Activated CD4-positive, alpha-beta T cell treated with anti-CD3 and anti-CD28 coated beads, Interleukin-2, amount 50 U/mL, for 4 hours (primary cell): ENCODE measurements at places on chromosomes 16 and 17.

- no peak for DNase-seq
Observed at GRCh38 chr16:51852892-51853291, 694.1 kb downstream of the TOX3 start.

- DNase-seq, result no peak
Observed at GRCh38 chr16:14483819-14484385, 146.2 kb downstream of the PARN start.

DNA sequence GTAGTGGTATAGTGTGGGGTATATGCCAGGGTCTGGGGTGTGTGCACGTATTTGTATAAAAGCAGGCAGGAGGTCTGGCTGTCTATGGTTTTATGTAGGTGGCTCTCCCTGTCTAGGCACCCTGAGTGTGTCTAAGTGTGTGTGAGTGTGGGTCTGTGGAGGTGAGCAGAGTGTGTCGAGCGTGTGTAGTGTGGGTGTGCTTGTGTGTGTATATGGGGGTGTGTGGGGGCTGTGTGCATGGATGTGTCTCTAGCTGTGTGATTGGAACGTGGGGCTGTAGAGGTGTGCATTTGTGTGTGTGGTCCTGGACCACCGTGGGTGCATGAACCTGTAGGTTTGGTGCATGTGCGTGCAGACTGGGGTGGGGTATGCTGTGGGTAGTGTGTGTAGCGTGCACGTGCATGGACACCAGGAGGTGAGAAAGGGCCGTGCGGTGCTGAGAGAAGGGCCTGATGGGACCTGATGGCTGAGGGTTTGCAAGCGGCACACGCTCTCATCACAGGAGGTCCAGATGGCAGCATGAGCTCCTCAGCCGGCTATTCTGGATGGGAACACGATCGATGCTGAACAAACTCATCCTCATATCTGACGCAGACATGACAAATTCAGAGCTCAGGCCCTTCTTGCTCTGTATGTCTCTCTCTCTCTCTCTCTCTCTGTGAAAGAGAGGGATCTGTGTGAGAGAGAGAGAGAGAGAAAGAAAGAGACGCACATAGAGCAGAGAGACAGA, 27.7 kb downstream of the SPACA3 start:
- DNase-seq, result no peak

- DNase-seq, result no peak
Observed at GRCh38 chr17:20097330-20097729, 88.2 kb downstream of the SPECC1 start.

DNA sequence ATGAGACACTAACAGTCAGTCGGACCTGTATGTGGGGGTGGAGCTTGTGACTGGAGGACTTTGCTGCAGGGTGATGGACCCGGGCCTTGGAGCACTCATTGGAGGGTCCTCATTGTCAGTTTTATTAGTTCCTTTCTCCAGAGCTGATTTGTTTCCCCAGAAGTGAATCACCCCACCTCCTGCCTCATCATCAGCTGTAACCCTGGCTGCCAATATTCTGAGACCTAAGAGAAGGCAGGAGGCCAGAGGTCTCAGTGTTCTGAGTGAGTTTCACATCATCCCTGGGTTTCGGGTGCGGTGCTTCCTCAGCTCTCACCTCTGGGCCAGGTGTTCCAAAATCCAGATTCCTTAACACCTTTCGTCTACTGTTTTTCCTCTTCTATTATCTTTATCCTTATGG, 49.9 kb upstream of the KIFC3 start:
- no peak for DNase-seq

DNA sequence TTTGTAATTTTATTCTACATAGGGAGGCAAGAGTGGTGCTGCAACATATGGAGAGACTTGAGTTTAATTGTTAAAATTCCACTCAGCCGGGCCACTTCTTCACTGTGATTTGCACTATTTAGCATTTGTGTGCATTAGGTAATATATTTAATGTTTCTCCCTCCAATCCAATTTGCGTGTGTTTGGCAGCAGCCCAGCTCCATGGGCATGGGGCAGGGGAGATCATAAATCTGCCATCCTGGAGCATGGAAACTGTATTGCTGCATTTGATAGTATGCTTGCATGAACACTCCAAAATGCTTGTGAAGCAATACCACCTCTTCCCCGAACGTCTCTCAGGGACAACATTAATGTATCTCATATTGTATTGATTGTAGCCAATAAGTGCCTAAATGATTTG, 339.1 kb upstream of the RBFOX1 start:
- DNase-seq, result no peak

- no peak for DNase-seq
Observed at GRCh38 chr16:10521681-10522274, 58.6 kb downstream of the EMP2 start.

- no peak for DNase-seq
Observed at GRCh38 chr16:12387786-12388185, 411.3 kb downstream of the SNX29 start.

DNA sequence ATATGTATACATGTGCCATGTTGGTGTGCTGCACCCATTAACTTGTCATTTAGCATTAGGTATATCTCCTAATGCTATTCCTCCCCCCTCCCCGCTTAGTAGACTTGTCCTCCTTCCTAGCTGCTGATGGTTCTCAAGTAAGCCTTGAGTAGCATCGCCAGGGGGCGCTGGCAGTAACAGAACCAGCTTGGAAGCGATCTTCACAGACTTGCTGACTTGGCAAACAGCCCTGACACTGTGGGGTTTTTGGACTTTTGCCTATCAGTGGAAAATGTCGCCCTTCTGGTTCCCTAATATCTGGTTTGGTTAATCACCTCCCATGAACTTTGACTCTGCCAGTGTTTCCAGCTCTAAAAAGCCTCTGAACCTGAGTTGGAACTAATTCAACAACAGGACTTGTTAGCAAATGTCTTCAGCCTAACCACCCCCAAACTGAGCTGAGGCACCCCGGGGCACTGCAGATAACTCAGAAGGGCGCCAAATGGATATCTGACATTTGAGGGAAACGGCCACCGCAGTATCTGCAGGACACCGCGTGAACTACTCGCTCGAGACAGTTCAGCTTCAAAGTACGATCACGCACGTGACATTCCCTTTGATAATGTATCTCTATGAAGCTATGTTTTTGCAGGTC, 15.4 kb upstream of the SPATA32 start:
- DNase-seq, result peak; percentile 92

- DNase-seq, result no peak
Observed at GRCh38 chr16:80591071-80591915, 50.5 kb downstream of the DYNLRB2 start.

- no peak for DNase-seq
Observed at GRCh38 chr16:85600078-85600477, 13.0 kb upstream of the GSE1 start.

DNA sequence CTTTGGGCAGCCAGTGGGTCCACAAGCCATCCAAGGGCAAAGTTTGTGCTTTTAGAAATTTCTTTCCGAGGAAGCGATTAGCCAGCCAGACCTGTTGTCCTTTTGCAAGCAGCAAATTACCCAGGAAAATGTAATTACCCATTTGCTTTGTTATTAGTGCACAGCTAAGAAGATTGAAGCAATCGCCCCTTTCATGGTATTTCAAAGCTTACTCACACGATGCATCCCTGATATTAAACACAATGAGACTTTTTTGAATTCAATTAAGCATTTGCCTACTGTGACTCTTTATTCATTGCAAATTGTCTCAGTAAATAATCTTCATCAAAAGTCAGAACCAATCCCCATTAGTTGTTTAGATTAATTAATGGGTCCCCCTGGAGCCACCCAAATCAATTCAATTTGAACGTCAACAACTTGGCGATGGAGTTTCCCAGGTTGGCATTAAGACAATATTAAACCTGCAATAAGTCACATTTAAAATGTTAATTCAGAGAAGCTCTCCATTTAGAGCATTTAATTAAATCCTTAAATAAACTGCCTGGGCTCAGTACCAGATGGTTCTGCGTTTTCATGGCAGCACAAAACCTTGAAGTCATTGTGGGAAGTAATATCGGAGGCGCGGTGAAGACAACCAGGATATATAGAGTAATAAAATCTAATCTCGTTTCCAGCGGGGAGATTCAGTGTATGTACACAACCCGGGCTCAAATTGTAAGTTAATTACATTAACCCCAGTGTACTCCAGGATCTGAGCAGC, 366.2 kb upstream of the TNRC6C start:
- DNase-seq, result no peak

DNA sequence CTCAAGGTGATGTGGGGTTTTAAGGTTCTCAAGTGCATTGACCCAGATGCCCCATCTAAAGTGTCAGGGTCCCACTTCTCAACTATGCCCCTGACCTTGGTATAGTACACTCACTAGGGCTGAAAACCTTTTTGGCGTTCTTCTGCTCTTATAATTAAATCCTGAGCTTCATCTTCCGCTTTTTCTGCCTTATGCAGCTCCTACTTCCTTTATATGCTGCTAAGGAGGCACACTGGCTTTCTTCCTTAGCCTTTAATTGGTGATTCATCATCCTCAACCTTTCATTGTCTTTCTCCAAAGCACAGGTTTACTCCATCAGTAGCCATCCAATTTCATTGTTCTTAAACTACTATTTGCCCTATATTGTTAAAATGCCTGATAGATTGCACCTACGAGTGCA, 5.3 kb upstream of the NF1 start:
- DNase-seq, result no peak

DNA sequence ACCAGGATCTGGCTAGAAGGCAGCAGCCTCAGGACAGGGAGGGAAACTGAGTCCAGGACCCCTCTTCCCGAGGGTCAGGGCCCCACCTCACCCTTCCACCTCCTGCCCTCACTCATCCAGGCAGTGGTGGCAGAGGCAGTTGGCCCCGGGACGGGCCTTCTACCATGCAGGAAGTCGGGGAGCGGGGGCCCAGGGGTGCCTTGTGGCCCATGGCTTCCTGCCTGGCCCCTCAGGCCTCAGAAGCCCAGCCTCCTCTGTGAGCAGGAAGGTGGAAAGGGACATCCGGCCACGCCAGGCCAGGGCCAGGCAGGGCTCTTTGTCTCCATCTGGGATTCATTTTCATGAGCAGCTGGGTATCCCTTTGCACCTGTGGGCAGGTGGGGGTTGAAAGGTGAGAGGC, 58.5 kb downstream of the BAHCC1 start:
- DNase-seq, result no peak

- no peak for DNase-seq
Observed at GRCh38 chr17:19385521-19385983, 1.4 kb downstream of the MFAP4 start.

DNA sequence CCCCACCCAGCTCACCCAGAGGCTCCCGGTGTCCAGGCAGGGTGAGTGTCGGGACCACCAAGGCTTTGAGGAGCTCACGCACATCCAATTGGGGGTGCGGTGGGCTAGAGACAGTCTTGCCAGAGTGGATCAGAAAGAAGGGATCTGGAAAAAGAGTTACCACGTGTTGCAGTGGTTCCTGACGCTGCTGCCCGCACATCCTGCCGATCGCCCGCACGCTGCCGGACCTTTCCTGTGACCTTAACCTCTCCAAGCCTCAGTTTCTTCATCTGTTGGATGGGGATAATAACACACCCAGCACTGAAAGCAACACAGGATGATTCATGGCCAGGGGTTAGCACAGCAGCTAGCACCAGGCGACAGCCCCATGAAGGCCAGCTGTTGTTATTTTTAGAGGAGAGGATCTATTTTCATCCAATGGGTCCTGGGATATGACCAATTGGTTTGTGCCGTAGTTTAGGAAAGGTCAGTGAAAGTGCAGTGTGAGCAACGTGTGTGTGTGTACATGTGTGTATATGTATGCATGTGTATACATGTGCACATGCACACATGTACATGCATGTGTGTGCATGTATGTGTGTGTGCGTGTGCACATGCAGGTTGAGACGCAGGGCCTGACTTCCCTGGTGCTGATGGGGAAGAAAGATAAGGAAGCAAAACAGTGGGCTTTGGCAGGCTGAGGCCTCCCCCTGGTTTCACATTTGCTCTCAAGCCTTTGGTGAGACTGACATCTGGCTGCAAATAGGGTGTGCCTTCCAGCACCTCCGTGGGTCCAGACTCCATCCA, 2.5 kb downstream of the ITGAX start:
- no peak for DNase-seq

GRCh38 chr17:2842464-2842863, 46.2 kb downstream of the RAP1GAP2 start:
- no peak for DNase-seq

DNA sequence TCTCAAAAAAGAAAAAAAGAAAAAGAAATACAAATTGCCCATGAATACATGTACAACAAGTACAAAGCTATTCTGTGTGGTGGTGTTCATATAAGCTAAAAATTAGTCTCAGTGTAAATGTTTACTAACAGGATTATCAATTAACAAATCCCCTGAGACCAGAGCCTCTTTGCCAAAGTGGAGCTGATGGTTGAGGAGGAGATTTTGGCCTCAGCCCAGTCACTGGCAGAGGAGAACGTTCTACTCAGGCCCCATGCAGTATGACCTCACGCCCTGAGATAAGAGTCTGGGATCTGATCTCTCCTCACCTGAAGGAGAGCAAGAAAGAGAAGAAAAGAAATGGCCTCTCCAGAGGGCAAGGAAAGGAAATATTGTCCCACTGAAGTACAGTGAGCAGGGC, 35.5 kb upstream of the NOL11 start:
- no peak for DNase-seq

DNA sequence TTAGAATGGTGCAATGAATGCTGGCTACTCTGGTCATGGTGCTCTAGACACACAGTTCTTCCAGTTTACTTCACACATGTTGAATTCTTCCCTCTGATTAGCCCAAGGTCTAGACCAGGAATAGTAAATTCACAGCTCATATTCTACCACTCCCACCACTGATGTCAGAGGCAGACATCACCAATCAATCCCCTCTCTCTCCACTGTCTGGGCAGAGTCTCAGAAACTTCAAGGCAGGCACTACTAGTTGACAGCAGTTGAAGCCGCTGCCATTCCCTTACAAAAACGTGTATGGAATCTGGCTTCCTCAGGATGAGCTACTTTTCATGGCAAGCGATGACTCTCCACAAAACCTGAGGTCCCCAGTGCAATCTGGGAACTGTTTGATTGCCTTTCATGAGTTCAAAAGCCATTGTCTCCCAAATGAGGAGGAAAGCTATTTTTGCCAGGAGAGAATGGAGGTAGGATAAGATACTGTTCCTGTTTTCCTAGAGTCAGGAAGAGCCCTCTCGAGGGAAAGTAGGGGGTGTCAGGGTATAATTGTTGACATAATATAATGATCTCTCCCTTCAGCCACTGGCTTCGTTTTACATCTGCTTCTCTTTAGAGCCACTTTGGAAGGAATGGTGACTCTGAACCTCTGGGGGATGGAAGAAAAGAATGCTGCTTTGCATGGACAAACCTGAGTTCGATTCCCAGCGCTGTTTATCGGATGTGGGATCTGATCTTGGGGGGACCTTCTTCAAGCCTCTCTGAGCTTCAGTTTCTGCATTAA, 90.0 kb downstream of the FOXL1 start:
- DNase-seq, result no peak
